ENCODE measurements at places on chromosomes 3 and 15.

- peak; percentile 91 for DNase-seq
Measured at GRCh38 chr3:194133661-194134230, 2.2 kb upstream of the HES1 start.

DNA sequence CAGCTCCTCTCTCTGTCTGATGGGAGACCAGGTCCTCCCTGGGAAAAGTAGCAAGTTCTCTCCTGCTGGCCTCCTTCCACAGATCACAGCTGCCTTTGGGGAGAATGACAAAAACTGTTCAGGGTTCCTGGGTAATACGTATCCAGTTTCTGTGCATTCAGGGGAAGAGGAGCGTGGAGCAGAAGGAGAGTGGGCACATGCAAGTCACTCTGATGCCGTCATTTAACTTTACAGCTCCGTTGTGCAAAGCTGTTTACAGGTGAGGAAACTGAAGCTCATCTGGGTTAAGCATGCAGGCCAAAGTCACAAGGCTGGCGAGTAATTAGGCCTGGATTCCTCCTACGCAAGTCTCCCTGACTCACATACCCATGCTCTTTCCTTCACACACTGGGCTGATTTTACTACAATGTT is 7.5 kb upstream of the TM4SF1 start:
- DNase-seq: no peak

GRCh38 chr3:64411101-64411500 is 185.8 kb upstream of the PRICKLE2 start:
- DNase-seq: no peak

GRCh38 chr15:82181371-82181770 is 81.2 kb downstream of the EFL1 start:
- DNase-seq: no peak

GRCh38 chr3:10011631-10012030 is 14.6 kb upstream of the FANCD2 start:
- no peak for DNase-seq

- no peak for DNase-seq
Measured at GRCh38 chr3:34109021-34109420, 310.6 kb downstream of the PDCD6IP start.

GRCh38 chr15:64182859-64183370 is 20.1 kb upstream of the PPIB start:
- no peak for DNase-seq

GRCh38 chr3:28743831-28744230 is 395.2 kb upstream of the AZI2 start:
- DNase-seq: no peak

DNA sequence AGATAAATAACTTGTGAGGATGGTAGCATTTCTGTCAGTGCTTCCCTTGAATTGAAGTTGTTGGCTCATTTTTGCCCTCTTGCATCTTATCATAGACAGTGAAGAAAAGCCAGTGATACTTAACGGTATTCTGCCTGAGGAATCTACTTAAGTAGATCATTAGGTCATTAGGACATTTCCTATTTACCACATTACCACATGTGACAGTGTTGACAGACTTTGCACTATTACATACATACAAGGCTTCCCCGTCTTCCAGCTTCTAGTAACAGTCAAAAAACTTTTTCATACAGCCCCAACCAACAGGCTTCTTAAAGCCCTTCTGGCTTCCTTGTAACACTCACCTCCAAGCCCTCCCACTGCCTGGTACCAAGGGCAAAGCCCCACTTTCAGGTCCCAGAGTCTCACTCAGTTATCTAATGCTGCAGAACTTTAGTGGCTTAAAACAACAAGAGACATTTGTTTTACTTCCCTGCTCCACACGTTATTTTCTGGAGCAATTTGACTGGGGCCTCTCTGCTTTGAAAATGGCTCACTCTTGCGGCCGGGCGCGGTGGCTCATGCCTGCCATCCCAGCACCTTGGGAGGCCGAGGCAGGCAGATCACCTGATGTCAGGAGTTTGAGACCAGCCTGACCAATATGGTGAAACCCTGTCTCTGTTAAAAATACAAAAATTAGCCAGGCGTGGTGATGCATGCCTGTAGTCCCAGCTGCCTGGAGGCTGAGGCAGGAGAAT is 40.0 kb downstream of the ASB7 start:
- DNase-seq: no peak

DNA sequence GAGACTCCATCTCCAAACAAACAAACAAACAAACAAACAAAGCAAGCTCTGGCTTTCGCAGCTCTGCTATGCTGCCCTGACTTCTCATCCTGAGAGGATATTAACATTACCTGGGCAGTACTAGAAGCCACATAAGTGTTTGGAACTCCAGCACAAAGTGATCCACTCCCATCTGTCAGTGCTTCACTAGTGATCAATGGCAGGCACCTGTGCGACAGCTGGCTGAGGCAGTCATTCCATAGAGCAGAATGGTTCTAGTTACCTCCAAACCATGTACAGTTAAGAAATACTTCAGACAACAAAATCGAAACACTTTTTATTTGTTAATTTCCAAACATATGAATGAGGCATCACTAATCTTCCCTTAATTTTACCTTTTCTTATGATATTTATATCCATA is 2.8 kb upstream of the MB21D2 start:
- DNase-seq: no peak

DNA sequence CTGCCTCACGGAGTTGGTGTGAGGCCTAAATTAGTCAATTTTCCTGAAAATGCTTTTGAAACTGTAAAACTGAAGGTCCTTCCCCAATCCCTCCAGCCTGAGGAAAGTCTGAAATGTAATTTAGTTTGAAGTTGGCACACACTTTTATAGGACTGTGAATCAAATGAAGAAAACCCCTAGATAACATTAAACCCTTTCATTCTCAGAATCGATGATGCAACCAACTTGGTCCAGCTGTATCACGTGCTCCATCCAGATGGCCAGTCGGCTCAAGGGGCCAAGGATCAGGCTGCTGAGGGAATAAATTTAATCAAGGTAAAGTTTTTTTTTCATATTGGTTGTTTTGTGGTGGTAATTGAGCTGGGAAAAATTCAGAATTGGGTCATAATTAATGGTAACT is 11.7 kb downstream of the MRPS22 start:
- DNase-seq: no peak

GRCh38 chr3:14990780-14991148 is 43.4 kb downstream of the NR2C2 start:
- DNase-seq: no peak

DNA sequence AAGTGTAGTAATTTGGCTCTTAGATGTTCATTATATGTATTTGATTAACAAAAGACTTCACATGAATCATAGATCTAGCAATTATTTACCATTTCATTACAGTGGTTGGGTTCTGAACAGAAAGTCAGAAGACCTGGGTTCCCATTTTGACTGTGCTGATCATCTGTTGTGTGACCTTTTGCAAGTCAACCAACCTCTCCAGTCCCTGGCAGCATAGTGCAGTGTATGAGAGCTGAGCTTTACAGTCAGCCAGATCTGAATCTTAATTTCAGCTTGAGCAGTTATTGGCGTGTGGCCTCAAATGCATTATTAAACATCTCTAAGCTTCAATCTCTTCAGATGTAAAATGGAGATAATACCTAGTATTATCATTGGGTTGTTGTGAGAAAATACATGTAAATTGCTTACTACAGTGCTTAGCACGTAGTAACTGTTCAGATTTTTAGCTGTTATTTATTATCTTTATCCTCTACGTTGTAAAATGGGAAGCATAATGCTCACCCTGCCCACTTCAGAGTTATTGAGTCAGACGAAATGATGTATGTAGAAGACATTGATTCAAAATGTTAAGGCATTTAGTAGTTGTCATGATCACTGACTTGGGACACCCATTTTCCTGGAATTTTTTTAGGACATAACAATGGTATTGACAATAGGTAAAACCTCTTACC is 104.0 kb downstream of the KLHL25 start:
- no peak for DNase-seq

DNA sequence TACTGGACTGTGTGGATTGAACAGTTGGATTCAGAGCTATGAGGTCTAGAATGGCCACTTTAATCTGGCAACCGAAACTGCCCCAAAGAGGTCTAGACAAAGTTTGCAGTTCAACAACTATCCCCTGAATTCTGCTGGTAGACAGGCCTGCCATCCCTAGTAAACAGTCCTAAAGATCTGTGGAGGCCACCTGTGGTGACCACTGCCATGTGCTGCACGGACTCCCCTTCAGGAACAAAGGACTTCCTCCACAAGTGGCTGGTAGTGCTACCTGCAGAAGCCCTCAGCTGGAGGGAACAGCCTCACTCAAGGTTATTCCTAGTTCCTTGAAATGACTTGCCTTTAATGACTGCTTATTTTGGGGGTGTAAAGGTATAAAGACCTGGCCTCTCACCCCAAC is 6.1 kb downstream of the TNFAIP8L3 start:
- no peak for DNase-seq

DNA sequence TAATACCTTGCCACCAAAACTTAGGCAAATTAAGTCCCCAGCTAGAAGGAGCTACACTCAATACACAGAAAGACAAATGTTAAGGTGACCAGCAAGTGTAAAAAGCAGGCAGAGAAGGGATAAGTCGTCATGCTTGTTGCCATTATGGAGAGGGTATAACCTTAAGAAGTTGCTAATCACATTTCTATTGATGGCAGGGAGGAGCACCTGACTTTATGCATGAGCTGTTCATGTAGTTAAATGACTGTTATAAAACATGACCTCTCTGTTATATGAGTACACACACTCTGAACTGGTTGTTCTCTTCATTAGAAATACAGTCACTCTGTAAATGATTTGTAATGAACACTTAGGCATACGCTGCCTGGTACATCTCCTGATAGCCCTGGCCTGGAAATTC is 6.6 kb upstream of the CCNL1 start:
- no peak for DNase-seq

GRCh38 chr15:36407647-36408046 is 171.8 kb upstream of the CDIN1 start:
- DNase-seq: no peak

GRCh38 chr15:37032091-37032775 is 68.1 kb downstream of the MEIS2 start:
- DNase-seq: no peak

DNA sequence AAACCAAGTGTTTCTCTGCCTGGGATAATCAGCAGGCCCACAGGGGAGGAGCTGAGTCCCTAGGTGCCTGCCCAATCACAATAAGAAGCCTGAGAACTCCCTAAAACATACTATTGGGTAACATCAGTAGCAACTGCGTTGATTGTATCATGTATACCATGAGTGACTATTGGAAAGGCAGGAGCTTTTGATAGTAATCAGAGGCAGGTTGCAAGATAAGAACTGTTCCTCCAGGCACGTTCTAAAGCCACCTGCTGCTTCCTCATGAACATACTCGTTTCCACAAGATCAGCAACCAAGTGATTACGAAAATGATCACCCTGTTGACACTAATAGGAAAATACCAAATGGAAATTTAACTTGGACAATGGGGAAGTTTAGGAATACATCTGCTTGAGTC is 6.7 kb downstream of the MYLK start:
- DNase-seq: no peak

GRCh38 chr15:86399041-86399954 is 319.6 kb downstream of the AGBL1 start:
- DNase-seq: no peak

- no peak for DNase-seq
Measured at GRCh38 chr3:50181985-50182384, 9.4 kb upstream of the GNAT1 start.

GRCh38 chr15:71708051-71708429 is 102.3 kb upstream of the NR2E3 start:
- DNase-seq: no peak

DNA sequence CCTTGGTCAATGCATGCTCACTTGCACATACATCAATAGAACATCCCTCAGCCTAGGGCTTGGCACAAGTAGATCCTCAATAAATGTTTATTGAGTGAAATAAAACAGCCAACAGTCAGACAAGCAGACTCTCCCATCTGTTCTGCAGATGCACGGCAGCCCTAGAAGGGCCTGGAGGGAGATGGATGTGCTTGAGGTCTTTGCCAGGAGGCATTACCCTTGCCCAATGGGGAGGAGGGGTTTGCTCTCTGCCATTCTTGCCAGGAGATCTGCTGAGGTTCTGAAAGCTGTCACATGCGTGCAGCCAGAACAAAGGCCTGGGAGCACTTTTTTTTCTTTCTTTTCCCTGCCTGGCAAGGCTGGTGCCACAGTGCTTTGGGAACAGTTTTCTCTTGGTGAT is 349.3 kb upstream of the THRB start:
- DNase-seq: no peak

- DNase-seq: no peak
Measured at GRCh38 chr3:194964809-194965208, 279.1 kb downstream of the FAM43A start.

- no peak for DNase-seq
Measured at GRCh38 chr3:94071713-94072284, 8.9 kb downstream of the NSUN3 start.

DNA sequence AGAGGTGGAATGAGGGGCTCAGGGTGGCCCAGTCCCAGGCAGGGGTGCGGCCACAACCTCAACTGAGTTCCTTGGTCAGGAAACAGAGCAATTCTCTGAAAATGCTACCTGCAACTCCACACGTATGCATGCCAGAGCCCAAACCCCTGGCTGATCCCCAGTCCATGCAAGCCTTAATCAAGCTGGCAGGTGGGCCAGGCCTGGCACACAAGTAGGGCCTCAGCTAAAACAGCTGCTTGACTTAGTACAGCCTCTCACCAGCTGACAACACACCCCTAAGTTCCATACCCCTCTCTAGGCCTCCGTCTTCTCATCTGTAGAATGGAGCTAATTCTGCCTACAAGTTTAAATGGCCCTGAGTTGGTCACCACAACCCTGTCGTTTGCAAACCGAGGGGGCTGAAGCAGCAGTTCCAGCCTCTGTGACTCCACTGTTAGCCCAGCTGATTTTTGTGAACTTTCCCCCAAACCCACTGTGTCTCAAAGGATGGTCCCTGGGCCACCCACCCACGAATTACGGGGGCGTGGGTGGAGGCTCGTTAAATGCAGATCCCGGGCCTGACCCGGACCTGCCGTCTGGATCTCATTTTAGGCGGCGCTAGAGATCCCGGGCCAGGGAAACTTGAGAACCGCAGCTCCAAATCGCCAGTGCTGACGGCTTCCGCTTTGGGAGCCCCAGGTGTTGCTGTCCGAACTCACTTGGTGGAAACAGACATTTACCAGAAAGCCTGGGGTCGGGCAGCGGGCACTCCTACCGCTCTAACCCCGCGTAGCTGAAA is 927 bp downstream of the CHDH start:
- DNase-seq: peak; percentile 87

- no peak for DNase-seq
Measured at GRCh38 chr3:50806806-50807205, 132.1 kb downstream of the DOCK3 start.

DNA sequence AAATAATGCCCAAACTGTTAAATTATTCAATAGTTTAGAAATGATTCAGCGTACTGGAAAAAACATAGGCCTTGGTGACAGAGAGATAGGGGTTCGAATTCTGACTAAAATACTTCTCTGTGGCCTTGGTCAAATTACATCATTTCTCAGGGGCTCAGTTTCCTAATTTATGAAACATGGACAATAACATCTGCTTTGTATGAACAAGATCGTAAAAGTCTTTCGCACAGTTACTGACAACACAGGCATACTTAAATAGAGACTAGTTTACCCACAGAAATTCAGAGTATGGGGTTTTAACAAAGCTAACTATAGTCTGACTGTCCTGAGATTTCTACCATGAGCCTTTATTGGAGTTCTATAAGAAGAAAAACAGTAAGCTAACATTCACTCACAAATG is 440.4 kb downstream of the FHIT start:
- no peak for DNase-seq

Measured in lower leg skin (tissue), 4 donors.